Urinary bladder (tissue), 4 donors: ENCODE measurements at places on chromosomes 7 and 10. TPM values are rescaled to one million over a fixed set of nuclear protein-coding genes. Genes with fewer than 3 reads are reported as not detected.

SSC4D gene
- 0.37 TPM for total RNA-seq

FAM237B gene
- total RNA-seq: not detected

FAM221A gene
- 4.3 TPM for total RNA-seq

MSRB2 gene
- 15.5 TPM for total RNA-seq

GIGYF1 gene
- total RNA-seq: 17.1 TPM

CACNA2D1 gene
- 89.1 TPM for total RNA-seq

ATE1 gene
- 62.7 TPM for total RNA-seq

GPR26 gene
- not detected for total RNA-seq

CWF19L1 gene
- total RNA-seq: 33.1 TPM

TMEM196 gene
- total RNA-seq: 1.0 TPM

OR2A7 gene
- total RNA-seq: 5.6 TPM

MBL2 gene
- not detected for total RNA-seq

ATRNL1 gene
- total RNA-seq: 153 TPM

CLRN3 gene
- total RNA-seq: 0.42 TPM
